Stimulated activated CD8-positive, alpha-beta memory T cell treated with anti-CD3 and anti-CD28 coated beads, Interleukin-12 subunit alpha, Interleukin-12 subunit beta, amount 100 ng/mL, for 4 hours (primary cell): ENCODE measurements at places on chromosomes 1 and 21.

- no peak for DNase-seq
Measured at GRCh38 chr1:110464340-110464739, 13.4 kb downstream of the PROK1 start.

DNA sequence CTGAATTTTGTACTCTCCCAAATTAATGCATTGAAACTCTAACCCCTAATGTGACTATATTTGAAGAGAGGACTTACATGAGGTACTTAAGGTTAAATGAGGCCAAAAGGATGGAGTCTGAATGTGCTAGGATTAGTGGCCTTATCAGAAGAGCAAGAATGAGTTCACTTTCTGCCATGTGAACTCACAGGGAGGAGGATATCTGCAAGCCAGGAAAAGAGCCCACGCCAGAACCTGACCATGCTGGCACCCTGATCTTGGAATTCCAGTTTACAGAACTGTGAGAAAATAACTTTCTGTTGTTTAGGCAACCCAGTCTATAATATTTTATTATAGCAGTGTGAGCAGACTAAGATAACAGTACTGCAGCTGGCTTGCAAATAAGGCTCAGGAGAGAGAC is 12.2 kb upstream of the FASLG start:
- no peak for DNase-seq

GRCh38 chr1:6365047-6365446 is 28.5 kb downstream of the ACOT7 start:
- no peak for DNase-seq

DNA sequence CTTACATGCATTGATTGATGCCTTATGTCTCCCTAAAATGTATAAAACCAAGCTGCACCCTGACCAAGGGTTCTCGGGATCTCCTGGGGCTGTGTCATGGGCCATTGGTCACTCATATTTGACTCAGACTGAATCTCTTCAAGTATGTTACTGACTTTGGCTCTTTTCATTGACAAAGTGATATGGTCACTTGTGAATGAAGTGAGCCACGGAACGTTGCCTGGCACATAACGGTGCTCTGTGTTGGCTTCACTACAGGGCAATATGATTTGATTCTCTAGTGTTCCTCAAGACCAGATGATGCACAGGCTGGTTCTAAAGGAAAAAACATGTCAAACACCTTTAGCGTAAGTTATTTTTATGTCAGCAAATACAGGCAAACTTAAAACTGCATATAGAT is 11.4 kb upstream of the IL10RB start:
- no peak for DNase-seq

DNA sequence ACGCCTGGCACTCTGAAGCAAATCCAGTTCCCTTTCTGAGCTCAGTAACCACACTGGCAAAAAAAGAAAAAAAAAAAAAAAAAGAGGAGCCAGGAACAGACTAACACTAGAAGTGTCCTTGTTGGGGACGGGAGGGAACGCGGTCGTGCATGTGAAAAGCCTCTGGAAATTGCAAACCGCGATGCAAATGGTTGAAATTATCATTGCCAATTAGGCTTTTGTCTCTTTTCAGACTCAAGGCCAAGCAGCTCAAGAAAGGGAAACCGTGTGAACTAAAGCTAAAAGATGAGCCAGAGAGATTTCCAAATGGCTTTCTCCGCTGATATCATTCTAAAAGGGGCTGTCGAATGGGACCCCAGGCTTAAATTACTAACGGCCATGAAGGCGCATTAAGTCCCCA is 13.5 kb downstream of the TRABD2B start:
- DNase-seq = no peak
